ENCODE measurements at places on chromosomes 13 and 19.

DNA sequence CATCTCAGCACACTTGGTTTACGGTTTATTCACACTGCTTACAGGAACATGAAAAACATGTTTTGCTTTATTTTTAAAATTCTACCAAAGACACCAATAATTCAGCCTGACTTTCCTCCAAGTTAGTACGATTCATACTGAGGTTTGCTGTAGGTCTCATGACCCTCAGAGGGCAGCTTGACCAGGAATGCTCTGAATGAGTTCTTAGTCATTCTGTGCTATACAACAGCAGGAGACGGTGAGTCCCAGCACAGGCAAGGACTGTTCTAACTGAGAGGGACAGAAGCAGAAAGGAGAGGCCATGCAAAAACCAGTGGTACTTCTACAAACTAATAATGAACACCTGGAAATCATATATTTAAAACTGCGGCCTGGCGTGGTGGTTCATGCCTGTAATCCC, 6.4 kb downstream of the GRTP1 start:
- no peak for DNase-seq
- no peak overlapping the region for H3K27ac ChIP-seq
- no peak overlapping the region for H3K4me3 ChIP-seq
- no peaks in the 10 kb centered on the region for H3K36me3 ChIP-seq
- peaks cover 22% of the 10 kb centered on the region for H3K27me3 ChIP-seq
- H3K4me1 ChIP-seq: no peaks in the 10 kb centered on the region

DNA sequence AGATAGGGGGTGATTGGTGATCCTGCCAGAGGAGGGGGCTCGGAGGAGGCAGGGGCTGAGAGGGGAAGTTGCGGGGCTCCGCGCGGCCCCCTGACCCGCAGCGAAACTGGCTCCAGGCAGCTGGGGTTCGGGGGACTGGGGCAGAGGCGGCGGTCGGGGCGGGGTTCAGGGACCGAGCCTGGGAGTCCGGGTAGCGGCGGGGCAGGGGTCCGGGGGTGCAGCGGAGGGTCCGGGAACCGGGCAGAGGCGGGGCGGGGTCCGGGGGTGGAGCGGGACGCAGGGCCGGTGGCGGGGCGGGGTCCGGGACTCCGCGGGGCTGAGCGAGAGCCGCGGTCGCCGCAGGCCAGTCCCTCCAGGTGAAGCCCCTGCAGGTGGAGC, 1.2 kb downstream of the MADCAM1 start:
- DNase-seq: no peak
- H3K36me3 ChIP-seq: peaks cover 6% of the 10 kb centered on the region
- peaks cover 6% of the 10 kb centered on the region for H3K4me1 ChIP-seq
- no peak overlapping the region for H3K27ac ChIP-seq
- H3K27me3 ChIP-seq: peaks cover 8% of the 10 kb centered on the region

DNA sequence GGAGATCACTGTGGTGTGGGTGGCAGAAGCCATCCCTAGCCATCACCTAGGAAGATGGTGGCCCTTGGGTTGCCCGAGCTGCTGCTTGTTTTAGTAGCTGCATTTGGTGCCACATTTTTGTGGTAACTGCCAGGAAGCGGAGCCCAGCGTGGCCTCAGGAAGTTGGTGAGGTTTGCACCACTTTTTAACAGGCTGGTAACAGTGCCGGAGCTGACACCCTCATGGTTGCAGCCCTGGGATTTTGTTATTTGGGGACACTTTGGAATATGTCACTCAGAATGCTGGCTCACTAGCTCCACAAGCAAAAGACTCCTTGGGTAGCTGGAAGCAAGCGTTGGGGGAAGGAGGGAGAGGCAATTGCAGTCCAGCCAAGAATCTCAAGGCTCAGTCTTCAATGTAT, 22.1 kb downstream of the ACTN4 start:
- peaks cover 73% of the 10 kb centered on the region for H3K4me1 ChIP-seq
- peak overlapping the region; percentile 81 for H3K4me3 ChIP-seq
- no peaks in the 10 kb centered on the region for H3K27me3 ChIP-seq
- peak overlapping the region; percentile 92 for H3K27ac ChIP-seq
- H3K36me3 ChIP-seq: no peaks in the 10 kb centered on the region

DNA sequence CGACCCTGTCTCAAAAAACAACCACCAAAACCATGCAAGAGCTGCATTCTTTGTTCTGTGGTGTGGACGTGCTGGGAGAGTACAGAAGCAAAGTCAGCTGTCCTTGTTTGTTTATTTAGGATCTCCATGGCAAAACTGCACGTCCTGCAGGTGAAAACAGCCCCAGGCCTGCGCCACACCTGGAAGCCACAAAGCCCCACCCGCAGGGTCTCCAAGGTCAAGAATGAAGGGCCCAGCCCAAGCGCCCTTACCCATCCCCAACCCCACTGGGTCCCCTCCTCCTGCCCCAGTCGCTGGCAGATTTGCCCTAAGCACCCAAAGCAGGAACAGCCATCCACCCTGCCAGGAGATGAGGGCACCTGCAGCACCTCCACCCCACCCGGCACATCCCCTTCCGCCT, 10.5 kb downstream of the MBD3 start:
- DNase-seq: no peak
- H3K4me1 ChIP-seq: no peaks in the 10 kb centered on the region
- no peaks in the 10 kb centered on the region for H3K36me3 ChIP-seq
- H3K4me3 ChIP-seq: no peak overlapping the region

GRCh38 chr19:12774588-12775555, at the start of gene HOOK2:
TSS of gene HOOK2 (minus strand) at chr19:12775552. CDS start at chr19:12775449, 103 bp downstream.
- no peak for DNase-seq
- peaks cover 20% of the 10 kb centered on the region for H3K4me1 ChIP-seq
- peak within 1 kb of the TSS; percentile 43 for H3K27ac ChIP-seq
- no peaks in the 10 kb centered on the region for H3K27me3 ChIP-seq
- H3K36me3 ChIP-seq: no peaks in the 10 kb centered on the region

- H3K36me3 ChIP-seq: no peaks in the 10 kb centered on the region
- DNase-seq: no peak
These were observed 1623.5 kb downstream of the PCDH9 start for GRCh38 chr13:65606622-65607021.

GRCh38 chr13:109126891-109127641, 497.7 kb downstream of the MYO16 start:
- H3K27me3 ChIP-seq: no peaks in the 10 kb centered on the region
- H3K4me3 ChIP-seq: no peak overlapping the region
- no peak overlapping the region for H3K27ac ChIP-seq
- no peak for DNase-seq
- H3K4me1 ChIP-seq: no peaks in the 10 kb centered on the region

DNA sequence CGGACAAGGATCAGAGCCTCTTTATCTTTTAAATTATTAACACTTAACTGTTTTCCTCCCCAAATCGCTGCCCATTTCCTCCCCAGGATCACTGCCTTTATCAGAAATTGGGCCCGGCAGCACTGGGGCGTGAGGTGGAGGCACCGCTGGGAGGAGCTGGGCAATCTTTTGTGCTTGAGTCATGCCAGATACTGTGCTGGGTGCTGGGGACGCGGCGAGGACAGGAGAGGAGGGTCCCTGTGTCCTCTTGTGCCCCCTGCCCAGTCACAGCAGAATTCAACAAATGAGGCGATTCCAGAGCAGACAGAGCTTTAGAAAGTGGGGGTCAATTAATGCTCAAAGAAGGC, 347.8 kb downstream of the ZNF536 start:
- no peaks in the 10 kb centered on the region for H3K4me1 ChIP-seq
- no peak for DNase-seq
- H3K27me3 ChIP-seq: peaks cover 18% of the 10 kb centered on the region
- H3K27ac ChIP-seq: no peak overlapping the region
- no peaks in the 10 kb centered on the region for H3K36me3 ChIP-seq

All from natural killer cell treated with Interleukin-12 subunit alpha and Interleukin-12 subunit beta and Interleukin-15 and Interleukin-18, amount 100 ng/mL, for 72 hours (primary cell).